Pulmonary artery endothelial cell (primary cell): ENCODE measurements at places on chromosomes 13 and 19. TPM values are rescaled to one million over a fixed set of nuclear protein-coding genes. Genes with fewer than 3 reads are reported as not detected.

DNA sequence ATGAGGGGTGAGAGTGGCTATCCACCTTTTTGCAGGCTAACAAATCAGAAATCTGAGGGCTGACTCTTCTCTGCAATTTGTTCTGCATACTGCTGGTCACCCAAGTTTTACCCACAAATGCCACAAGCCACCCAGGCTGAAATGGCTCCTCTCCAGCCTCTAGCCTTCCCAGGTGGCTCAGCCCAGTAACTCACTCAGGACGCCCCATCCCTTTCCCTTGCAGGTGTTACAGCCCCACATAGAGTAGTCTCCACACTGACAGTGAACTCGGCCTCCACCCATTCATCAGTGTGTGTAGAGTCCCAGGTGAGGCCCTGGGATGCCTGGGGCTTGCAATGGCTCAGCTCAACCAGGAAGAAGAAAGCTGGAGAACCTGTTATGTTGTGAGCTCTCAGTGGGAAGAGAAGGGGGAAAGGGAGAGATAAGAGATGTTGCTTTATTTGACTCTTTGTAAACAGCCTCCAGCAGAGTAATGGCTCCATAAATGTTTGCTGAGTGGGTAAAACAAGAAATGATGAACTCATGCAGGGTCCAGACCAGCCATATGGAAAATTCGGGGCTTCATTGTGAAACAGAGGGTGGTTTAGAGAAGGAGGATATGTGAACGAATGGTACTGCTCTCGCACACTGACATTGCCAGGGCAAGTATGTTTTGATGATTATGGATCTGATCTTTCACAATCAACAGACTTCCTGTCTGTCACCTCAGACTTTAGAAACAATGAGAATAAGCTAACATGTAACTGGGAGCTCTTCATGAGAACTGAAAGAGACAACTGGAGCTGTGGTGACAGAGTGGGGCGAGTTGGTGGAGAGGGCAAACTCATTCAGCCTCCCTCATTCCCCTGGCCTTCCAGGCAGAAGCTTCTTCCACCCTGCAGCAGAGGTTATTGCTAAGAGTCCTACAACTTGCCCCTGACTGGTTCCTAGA is 74.2 kb upstream of the RFC3 start:
- DNase-seq, result no peak

DNA sequence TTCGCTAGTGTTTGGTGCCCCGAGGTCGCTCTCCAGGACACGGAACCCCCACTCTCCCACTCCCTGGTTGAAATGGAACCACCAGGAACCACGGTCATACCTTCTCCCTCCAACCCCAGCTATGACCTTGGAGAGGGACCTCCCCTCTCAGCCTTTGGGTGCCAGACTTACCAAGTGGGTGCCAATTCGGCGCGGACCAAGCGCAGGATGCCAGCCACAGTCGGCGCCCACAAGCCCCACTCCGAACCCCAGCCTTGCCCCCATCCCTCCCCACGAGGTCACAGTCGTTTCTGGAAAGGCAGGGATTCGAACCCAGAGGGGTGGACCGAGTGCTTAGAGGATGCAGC is 910 bp downstream of the PDE4C start:
- no peak for DNase-seq

Gene PGLYRP2
- 0.04 TPM in 1 of 2 replicates, not detected in the other for total RNA-seq

GRCh38 chr13:21022056-21022979 is 39.1 kb downstream of the LATS2 start:
- DNase-seq, result no peak

DNA sequence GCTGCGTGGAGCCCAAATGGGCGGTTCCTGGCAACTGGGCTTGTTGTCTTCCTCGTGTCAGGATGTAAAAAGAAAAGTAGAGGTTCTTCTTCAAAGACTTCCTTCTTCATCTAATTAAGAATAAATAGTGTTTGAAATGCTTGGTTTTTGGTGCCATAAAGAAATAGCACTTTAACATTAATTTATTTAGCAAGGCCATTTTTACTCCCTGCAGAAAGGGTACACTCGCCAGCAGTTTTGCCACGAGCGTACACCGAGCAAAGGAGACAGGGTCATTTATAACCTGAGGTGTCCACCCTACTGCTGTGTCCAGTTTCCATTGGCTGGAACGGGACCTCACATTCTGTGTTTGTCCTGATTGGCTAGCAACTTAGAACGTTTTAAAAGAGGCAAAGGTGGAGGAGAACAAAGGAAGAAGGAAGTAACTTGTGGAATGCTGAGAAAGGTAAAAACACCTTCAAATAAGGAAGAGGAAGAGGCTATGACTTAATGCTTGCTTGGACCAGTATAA is 21.8 kb upstream of the OR10H1 start:
- DNase-seq, result no peak

DNA sequence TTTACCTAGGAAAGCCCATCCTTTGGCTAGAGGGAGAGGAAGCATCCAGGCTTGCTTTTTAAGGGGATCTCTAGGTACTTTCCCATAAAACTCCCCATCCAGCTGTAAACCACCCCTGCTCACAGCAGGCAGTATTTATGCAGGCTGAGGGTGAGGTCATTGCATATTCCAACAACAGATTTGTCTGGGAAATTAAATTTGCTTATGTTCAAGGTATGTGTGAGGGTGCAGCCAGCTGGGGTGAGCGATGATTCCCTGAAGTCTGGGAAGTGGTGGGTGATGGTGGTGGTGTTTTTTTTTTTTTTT is 96.3 kb upstream of the C1QTNF9B start:
- DNase-seq, result no peak

GRCh38 chr13:30679483-30680330 is 55.6 kb upstream of the ALOX5AP start:
- no peak for DNase-seq

GRCh38 chr13:63864171-63864902 is 2448.7 kb upstream of the PCDH20 start:
- no peak for DNase-seq

DNA sequence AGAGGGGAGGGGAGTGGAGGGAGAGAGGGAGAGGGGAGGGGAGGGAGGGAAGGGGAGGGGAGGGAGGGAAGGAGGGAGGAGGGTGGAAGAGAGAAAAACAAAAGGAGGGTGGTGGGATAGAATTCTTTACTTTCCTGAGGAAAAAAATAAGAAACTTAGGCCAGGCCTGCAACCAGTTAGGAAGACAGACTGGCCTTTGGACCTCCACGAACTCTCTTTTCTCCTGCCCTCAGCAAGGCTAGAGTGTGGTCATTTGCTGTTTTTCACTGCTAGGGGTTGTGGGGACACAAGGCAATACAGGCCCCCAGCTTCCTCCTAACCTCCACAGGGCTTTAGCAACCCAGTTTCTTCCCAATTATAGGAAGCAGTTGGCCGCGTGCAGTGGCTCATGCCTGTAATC is 4.2 kb downstream of the CCDC8 start:
- no peak for DNase-seq
